ENCODE measurements at places on chromosomes 6 and 20.

DNA sequence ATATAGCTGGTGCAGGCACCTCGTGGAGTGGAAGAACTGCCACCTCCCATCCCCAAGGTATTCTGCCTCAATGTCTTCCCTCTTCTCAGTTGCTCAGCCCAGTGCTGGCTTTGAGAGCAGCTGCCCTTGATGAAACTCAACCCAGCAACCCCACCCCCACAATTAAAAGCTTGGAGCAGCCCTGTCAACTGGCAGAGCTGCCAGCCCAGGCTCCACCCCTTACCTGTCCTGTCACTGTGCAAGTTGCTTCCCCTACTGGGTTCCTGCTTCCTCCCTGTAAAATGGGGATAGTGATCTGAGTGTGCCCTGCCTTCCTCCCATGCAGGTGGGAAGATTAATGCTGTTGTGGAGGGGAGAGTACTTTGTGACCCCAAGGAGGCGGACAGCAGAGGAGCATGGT is 4.5 kb downstream of the TMEM63B start:
- DNase-seq, result no peak

DNA sequence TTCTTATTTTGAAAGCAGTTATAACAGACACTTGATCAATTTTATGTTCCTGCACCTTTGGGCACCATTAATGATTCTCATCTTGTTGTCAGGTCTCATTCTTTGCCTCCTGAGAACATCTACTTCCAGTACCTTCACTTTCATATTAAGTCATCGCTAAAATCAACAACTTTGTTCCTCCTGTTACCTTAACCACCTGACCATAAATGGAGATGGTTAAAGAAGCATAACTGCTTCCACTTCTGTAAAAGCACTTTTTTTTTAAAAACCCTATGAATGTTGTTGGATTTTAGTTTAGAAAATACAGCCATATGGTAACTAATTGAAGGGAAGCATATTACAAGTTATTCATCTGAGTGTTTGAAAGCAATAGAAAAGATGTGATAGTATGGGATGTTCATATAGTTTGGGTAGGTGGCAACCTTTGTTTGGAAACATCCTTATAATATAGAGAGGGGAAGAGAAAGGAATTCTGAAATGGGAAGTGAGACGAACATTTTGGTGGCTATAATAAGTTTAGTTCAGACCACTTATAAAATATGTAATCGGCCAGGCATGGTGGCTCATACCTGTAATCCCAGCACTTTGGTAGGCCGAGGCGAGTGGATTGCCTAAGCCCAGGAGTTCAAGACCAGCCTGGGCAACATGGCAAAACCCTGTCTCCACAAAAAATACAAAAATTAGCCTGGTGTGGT is 53.9 kb downstream of the AFG1L start:
- DNase-seq, result no peak

DNA sequence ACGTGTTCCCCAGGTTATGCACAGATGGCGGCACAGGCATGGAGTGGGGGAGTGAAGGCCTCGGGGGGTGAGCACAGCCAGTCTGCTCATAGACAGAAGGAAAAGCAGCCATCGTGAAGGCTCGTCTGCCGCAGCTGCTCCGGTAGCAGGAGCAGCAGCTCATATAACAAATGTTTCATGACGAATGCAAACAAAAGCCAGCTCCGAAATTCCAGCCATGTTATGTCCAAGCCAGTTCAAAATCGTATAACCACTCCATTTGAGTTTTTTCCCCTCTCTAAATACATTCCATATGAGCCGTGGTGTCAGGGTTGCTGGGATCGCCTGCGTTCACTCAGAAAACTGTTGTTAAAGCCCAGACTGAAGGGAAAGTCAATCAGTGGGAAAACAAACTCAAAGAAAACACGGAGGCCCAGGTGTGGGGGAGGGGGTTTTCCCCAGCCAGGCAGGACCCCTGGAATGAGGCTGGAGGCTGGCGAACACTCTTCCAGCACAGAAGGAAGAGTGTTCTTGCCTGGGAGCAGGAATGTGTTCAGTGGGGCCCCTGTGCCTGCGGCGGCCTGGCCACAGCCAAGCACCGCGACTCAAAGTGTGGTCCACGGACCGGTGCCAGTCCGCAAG is 280.4 kb upstream of the TAB2 start:
- peak; percentile 58 for DNase-seq

GRCh38 chr20:24965065-24965919 is 16.2 kb downstream of the CST7 start:
- no peak for DNase-seq

DNA sequence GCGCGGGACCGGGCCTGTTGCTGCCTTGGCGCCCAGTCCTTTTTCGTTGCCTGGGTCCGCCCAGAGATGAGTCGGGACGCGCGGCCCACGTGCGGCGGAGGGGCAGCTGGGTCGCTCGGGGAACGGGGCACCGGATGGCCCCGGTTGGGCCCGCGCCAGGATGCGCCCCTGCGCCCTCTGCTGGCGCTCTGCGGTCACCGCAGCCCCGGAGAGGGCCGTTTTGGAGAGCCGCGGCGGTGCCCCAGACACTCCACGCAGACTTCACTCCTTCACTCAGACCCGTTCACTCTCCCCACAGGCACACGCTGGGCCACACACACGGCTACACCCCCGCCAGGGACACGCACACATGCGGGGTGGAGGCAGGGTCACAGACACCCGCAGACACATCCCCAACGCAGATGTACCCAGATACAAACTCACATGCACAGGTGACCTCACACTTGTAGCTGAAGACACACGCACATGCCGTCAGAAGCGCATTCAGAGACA is 38.8 kb downstream of the SRC start:
- peak; percentile 52 for DNase-seq

GRCh38 chr20:21465799-21466198 is 48.1 kb downstream of the NKX2-2 start:
- no peak for DNase-seq

DNA sequence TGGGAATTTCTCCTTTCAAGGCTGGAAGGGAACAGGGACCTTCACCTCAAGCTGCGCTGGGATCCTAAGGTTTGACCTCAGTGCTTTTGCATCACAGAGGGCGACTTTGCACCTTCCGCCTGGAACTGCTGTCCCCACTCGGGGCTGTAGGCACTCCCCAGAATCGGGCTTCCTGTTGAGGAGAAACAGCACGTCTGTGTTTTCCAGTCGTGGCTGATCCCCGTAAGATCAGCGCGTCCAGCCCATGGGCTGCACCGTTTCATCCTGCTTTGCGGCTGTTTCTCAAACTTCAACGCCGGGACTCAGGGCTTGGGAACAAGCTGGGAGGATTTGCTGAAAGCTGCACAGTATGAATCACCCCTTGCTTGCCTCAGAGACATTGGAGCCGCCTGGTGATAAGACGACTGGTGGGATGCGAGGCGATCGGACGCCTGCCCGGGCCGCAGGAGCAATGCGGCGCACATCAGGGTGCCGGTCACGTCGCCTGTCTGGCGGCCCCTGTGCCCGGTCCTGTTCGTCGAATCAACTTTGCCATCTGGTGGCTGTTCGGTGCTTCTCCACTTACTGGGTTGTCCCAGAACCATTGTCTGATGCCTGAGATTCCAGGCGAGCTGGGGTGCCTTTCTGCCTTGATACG is 53.6 kb upstream of the FRMD1 start:
- DNase-seq, result peak; percentile 85

Measured in fibroblast of villous mesenchyme (primary cell).